ENCODE measurements at places on chromosomes 5 and 9.

DNA sequence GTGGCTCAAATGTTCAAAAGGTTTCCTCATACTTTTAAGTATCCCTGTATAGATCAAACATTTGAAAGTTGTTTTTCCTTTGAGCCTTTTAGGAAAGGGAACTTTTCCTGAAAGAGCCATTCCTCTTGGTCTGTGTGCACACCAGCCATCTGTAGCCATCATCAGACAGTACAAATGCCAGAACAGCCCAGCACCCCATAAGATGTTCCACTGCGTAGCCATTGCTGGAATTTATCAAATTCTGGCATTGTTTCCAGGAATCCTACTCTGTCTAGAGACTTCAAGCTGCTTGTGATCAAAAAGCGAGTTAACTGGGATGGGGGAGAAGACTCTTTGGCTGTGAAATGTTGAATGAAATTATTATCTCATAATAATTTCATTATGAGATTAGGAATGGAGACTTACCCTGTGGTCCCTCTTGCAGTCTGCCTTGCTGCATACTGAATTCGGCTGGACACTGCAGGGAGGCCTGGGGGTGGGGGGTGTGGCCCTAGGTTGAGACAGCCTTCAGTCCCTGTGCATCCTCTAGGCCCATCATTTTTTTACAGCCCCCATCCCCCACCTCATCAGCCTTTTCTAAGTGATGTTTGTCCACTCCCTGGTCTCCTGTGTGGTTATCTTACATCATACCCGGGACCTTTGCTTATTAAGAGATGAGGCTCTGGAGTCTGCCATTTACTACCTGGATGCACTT, 99.8 kb downstream of the RALGPS1 start:
- no peak for DNase-seq

GRCh38 chr9:100104314-100104713, 5.3 kb downstream of the INVS start:
- no peak for DNase-seq

DNA sequence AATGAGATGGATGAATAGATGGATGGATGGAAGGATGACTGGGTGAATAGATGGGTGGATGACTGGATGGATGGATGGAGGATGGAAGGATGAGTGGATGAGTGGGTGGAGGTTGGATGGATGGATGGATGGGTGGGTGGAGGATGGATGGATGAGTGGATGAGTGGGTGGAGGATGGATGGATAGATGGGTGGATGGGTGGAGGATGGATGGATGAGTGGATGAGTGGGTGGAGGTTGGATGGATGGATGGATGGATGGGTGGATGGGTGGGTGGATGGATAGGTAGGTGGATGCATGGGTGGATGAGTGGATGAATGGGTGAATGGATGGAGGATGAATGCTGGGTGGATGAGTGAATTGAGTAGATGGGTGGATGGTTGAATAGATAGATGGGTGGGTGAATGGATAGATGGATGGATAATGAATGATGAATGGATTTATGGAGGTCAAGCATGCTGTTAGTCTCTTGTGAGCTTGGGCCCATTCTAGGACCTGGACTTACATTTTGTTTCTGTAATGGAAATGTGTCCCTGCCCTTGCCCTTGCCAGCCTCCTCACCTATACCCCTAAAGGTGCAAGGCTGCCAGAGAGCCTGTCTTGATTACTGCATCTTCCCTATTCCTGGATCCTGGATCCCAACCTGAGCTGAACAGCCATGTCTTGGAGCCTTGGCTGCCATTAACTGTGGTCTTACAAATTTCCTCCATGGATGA, 159.7 kb upstream of the NFIL3 start:
- no peak for DNase-seq

- DNase-seq = no peak
Observed at GRCh38 chr9:96137671-96138429, 164.1 kb downstream of the HSD17B3 start.

- no peak for DNase-seq
Observed at GRCh38 chr9:90898228-90898627, 96.6 kb downstream of the SYK start.

DNA sequence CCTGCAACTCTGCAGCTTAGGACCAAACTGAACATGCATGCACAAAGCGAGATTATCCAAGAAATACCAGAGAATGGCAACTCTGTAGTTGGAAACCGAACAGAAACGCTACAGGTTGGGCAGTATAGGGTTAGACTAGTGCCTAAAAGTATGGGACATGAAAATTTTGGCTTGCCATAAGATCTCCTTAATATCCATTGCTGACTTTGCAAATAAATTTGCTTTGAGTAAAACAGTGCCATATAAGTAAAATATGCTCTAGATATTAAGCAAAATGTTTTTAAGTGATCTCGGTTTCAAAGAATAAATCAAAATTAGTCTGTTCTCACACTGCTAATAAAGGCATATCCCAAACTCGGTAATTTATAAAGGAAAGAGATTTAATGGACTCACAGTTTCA, 456.0 kb downstream of the PRDM9 start:
- no peak for DNase-seq

DNA sequence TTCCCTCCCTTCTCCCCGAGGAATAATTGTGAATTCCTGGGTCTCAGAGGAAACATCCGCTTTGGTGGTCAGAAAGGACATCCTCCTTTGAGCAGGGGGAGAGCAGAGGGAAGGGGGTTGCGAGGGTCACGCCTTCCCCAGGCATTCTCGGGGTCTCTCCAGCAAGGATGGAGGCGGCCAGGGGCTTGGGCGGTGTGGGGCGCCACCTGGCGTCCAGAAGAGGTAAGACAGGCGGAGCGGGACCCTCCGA, 129.1 kb downstream of the KCNIP1 start:
- DNase-seq = peak; percentile 33

Measured in activated naive CD4-positive, alpha-beta T cell (primary cell).